ENCODE measurements at places on chromosomes 11 and 22.

- DNase-seq = no peak
Measured at GRCh38 chr11:109993786-109994185, 99.4 kb upstream of the ZC3H12C start.

GRCh38 chr11:119776031-119776636, 47.1 kb upstream of the NECTIN1 start:
- no peak for DNase-seq

DNA sequence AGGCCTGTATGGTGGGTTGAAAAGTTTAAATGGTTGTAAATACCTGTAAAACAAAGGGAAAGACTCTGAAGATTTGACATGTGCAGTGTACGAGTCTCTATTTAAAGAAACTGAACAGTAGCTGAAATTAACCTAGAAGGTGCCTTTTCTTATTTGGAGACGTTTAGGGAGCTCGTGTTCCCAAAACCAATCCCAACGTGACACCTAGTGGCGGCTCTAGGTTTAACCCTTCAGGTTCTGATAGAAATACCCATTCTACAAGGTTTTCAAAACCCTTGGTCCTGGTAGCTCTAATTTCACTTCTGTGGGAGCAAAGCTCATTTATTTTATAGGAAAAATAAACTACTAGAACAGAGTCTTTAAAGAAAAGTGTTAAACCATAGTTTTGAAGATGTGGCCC, 258.3 kb downstream of the LRRC4C start:
- peak; percentile 19 for DNase-seq

DNA sequence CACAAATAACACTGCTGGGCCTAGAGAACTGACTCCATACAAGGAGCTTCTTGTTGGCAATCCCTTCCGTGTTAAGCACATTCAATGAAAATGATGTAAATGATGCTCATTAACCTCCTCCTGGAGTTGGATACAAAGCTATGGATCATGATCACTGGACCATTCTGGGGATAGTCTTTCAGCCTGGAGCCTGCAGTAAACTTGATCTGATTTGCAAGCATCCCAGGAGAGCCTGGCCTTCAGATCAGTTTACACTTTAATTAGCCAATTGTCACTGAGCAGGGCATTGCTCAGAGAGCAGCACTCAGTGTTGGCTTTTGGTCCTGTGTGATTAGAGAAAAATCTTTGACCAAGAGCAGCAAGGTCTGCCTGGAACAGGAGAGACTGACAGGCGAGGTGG, 45.6 kb downstream of the ARFGAP3 start:
- no peak for DNase-seq

DNA sequence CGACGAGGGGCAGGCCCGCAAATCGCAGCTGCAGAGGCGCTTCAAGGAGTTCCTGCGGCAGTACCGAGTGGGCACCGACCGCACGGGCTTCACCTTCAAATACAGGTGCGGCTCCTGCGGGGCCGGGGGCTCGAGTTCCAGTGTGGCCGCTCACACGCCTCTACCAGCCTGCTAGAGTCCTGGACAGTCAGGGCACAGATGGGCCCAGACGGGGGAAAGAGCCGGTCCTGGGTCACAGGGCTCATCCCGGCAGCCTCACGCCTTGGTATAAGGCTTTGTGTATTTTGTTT, 506 bp downstream of the MCM5 start:
- no peak for DNase-seq

DNA sequence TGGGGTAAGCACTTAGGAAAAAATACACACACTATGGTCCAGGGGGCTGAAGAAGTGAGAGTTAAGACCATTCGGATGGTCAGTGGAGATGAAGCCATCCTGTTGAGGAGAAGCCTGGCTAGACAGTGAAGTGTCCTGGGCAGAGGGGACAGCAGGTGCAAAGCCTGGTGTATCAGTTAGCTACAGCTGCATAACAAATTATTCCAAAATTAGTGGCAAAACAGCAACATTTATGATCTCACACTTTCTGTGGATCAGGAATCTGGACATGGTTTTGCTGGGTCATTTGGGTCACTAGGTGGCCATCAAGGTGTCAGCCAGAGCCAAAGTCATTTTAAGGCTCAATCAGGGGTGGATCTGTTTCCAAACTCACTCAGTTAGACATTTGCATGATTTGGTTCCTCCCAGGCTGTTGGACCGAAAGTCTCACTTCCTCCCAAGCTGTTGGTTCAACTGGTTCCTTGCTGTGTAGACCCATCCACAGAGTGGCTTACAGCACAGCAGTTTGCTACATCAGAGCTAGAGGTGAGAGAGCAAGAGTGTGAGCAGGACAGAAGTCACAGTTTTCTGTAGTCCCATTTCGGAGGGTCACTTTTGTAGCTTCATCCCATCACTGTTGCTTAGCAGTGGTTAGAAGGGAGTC, 80.1 kb upstream of the ALX4 start:
- no peak for DNase-seq

- no peak for DNase-seq
Measured at GRCh38 chr11:3894128-3894731, 38.8 kb downstream of the STIM1 start.

GRCh38 chr11:69760319-69760718, 14.8 kb downstream of the FGF4 start:
- no peak for DNase-seq

DNA sequence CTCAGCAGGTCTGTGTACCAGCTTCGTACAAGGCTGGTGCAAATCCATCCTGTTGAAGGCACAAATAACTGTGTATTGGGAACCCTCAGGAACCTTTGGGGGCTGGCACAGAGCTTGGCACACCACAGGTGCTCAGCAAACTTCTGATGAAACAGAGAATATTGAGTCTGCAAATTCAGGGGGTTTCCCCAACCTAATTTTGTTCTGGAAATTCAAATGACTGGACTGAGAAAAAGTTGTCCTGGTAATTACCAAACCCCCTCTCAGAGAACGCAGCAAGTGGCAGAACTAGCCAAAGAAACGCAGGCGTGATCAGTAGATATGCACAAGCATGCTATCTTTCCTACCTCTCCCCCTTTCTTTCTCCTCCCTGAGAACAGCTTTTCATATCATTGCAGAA, 47.6 kb downstream of the LIF start:
- DNase-seq = no peak

GRCh38 chr11:45180179-45180847, 33.9 kb downstream of the PRDM11 start:
- DNase-seq = no peak

- no peak for DNase-seq
Measured at GRCh38 chr11:68191661-68192579, 21.2 kb downstream of the KMT5B start.

- DNase-seq = no peak
Measured at GRCh38 chr22:37778370-37779009, 29.2 kb upstream of the GCAT start.

GRCh38 chr11:5235364-5236095, 1.2 kb upstream of the HBD start:
- DNase-seq = no peak

DNA sequence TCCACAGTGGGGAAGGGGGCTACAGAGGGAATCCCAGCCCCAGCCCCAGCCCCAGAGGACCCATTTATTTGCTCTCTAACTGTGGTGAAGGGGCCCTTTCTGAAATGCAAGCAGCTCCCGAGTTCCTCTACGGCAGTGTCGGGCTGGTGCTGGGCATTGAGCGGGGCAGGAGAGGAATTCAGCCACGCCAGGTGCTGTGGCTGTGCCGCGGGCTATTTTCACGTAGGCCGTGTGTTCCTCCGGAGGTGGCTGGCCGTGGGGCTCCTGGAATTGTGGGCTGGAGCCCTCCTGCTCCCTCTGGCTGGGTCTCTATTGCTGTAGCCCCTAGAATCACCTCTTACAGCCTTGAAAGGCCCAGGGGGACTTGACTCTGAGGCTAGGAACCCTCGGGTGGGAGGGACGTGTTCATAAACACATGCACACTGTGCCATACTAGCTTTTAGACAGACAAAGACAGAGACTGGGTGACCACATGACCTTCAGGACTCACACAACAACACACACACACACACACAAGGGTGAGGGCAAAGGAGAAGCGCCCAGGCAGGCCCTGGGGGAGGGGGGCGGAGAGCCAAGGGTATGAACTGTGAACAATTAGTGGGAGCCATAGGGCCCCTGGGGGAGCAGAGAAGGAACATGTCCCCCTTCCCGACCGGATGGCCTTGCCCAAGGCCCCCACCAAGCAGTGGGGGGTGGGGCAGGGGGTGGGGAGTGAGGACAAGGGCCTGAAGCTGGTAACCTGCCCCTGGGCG, 48.4 kb upstream of the SYT7 start:
- DNase-seq = no peak

GRCh38 chr22:24961217-24961844, 8.8 kb downstream of the KIAA1671 start:
- no peak for DNase-seq

DNA sequence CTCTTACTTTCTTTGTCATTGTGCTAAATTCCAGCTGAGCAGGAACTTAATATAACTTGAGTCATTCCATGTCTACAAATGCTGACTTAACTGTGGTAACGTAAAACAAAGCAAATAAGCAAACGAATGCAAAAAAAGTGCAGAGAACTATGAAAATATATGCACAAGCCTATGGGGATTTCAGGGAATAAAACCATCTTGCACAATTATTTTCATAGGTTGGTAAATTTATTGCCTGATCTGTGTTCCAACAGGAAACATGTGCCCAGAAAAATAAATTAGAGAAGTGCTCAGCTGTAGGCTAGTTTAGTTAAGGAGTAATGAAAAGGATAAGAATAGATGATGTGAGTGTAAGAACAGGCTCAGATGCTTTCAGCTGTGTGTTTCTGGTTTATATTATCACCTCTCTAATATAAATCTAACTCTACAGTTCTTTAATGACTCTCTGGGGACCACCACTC, 1169.3 kb downstream of the LRRC4C start:
- no peak for DNase-seq

DNA sequence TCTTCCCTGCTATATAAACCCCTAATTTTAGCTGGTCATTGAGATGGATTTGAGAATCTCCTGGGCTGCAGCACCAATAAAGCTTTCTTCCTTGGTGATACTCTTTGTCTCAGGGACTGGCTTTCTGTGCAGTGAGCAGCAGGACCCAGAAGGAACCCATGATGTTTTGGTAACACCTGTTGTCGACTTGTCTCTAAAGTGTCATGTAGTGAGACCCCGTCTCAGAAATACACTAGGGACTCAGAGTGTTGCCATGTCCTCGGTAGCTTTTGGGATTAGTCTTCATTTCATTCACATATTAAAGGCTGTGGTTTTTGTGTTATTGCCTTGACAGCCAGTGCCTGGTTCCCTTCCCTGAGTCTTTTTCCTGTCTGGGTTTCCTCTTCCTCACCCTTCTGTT, 1078.7 kb downstream of the TBC1D22A start:
- DNase-seq = no peak

- no peak for DNase-seq
Measured at GRCh38 chr11:111097191-111097590, 148.3 kb upstream of the POU2AF2 start.

- no peak for DNase-seq
Measured at GRCh38 chr11:47464483-47464882, 15.5 kb upstream of the RAPSN start.

GRCh38 chr11:44229624-44230023, 80.3 kb downstream of the ALX4 start:
- no peak for DNase-seq

DNA sequence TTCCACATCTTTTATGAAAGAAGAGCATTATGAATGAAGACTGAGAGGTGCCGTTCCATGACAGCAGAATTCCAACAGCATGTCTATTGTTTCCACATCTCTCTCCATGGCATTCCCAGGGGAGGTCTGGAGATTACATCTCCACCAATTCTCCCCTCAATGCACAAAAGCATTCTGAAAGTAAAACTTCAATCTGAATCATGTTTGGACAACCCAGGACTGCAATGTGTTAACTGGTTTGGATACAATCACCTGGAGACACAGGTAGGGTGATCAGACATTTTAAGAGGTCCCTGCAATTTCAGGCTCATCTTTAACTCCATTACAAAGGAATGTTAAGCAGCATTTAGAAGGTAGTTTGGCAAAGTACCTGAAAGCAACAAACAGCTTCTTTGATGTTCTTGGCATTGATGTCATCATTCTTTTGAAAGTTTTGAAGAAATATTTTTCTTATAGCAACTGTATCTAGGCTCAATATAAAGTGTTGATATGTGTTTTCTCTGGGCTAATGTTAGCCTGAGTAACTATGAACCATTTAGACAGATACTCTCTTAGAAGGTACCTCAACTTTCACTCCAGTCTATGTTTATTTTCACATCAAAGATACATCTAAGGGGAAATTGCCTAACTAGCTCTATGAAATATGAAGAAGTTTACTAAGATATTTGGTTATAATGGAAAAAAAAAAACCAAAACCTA, 181.4 kb upstream of the MTMR2 start:
- DNase-seq = no peak

DNA sequence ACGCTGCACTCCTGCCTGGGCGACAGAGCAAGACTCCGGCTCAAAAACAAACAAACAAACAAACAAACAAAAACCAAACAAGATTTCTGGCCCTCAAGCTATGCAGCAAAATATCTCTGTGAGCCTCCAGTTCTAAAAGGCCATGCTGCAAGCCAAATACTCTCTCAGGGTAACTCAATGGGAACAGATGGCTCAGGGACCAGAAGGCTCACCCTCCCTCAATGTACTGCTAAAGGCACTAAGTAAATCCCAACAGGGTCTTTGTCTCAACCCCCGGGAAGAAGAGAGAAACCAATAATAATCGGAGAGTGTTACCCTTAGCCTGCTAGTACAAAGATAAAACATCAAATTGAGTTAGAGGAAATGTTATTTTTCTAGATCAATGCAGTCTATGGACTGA, 119.7 kb upstream of the ZC3H12C start:
- DNase-seq = no peak

DNA sequence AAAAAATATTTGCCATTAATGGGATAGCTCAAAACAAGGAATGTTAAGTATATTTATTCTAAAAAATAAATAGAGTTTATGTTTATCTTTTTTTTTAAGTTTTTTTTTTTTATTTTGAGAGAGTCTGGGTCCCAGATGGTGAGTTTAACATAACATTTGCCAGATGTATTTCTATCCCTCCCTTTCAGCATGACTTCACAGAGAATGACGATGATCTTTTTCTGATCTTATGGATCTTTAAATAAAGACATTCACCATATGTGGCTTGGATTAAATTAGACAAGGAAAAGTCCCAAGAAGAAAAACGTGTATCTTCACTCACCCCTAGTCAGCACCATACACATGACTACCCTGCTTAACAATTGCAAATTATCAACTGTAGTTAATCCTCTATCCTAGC, 839.8 kb upstream of the CNTN5 start:
- no peak for DNase-seq

Measured in right renal pelvis (tissue), 4 donors.